ENCODE measurements at places on chromosomes 7 and 10.

- peak; percentile 43 for DNase-seq
These were observed 21.0 kb downstream of the HIBADH start for GRCh38 chr7:27641581-27642230.

DNA sequence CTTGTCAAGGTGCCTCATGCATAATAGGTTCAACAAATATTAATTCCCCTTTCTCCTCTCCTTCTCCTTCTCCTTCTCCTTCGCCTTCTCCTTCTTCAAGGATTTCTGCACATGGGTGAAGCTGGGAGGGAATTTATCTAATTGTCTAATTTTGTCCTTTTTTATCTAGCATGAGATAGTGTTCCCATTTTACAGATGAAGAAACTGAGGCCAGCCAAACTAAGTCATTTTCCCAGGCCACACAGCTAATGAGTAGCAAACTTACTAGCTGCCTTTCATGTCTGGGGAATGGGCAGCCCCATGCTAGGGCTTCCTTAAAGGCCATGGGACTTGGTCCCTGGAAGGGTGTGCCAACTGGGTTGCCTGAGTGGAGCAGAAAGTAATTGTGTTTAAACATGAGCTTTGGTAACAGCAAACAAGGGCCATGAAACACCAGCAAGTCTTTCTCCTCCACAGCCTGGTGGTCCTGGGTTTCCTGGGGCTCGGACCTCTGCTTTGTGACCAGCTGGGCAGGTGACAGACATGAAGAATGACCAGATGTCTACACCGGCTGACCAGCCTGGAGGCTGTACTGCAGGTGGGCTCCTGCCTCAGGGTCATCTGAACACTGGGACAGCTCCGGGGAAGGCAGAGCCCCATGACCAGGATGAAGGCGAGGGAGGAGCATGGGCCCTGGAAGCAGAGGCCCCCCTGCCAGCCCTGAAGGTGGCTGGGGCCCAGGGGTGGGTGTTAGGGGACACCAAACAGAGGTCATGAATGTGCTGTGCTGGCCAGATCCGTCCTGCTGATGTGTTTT, 138.0 kb downstream of the PTPN20 start:
- no peak for DNase-seq

DNA sequence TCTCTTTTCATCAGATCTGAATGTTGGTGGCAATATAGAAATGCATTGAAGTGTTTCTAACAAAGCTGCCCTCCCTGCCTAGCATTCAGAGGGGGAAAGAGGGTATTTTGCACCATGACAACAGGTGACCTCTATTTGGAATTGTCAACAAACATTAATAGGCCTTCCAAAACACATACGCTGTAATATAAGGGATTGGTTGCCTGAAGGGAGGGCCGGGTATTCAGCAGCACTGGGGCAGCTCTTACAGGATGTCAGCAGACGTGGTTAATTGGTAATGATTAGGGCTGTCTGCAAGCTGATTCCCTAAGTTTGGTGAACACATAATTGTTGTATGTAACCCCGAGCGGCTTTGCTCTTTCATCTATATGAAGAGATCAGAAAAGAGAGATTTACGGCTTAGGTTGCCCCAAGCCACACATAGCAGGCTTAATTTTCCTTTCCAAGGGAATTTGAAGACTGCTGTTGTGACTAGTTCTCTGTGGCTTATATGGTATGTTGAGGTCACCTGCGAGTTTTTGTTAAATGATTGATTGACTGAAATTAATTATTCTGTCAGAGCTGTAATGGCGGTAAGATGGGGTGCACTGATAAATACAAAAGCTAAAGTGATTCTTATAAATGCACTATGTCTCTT, 759.3 kb downstream of the LRMDA start:
- DNase-seq, result no peak

DNA sequence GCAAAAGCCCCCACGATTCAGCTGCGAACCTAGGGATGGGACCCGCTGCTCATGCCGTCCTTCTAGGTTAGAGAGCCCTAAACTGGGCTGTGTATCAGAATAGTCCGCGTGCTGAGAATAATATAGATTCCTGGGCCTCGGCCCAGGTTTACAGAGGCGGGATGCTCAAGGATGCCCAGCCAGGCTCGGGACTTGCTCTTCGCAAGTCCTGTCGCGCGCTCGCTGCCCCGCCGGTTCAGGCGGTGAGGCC, 266 bp upstream of the STMP1 start:
- DNase-seq, result no peak

- no peak for DNase-seq
These were observed 26.6 kb downstream of the FGF8 start for GRCh38 chr10:101749047-101750016.

DNA sequence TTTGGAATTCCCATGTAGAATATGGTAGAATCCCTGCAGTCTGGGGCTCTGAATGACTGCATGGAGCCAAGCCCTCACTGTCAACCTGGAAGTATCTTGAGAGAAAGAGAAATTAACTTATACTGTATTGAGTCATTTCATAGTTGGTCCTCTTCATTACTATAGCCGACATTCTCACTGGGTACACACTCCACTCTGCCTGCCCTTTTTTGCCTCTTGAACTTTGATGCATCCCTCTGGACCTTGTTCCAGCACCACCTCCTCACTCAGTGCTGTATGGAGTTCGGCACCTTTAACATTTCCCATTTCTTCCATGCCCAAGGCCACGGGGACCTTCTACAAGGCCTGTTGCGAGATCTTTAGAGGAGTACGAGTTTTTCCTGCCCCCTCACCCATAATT, 4.6 kb upstream of the ARHGAP22 start:
- no peak for DNase-seq

DNA sequence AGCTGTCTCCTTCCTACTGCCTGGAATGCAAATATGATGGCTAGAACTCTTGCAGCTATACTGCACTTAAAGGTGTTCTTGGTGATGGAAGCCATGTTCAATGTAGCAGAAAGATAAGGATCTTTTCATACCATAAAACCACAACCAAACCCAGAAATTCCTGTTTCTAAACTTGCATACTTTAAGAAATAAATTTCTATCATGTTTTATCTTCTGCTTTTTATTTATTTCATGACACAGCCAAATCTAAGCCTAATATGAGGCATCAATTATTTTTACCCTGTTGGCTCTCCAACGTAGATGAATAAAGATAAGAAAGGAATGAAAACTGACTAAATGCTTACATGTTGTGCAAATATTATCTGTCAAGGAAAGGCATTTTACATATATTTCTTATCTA, 224.1 kb downstream of the DOCK4 start:
- no peak for DNase-seq

GRCh38 chr10:120732643-120733313, 118.4 kb upstream of the WDR11 start:
- no peak for DNase-seq

- DNase-seq, result no peak
These were observed 28.0 kb downstream of the NIPSNAP2 start for GRCh38 chr7:55992346-55992745.

GRCh38 chr10:11178606-11179515, 161.2 kb downstream of the CELF2 start:
- no peak for DNase-seq

- no peak for DNase-seq
These were observed 501.1 kb downstream of the TNS3 start for GRCh38 chr7:47080816-47081215.
